AG04450 (cell line): ENCODE measurements at places on chromosomes 2 and 18.

GRCh38 chr2:28313220-28313784 is 79.4 kb upstream of the FOSL2 start:
- DNase-seq = no peak

- no peak for DNase-seq
These were observed 31.9 kb downstream of the C1QL2 start for GRCh38 chr2:119126650-119127049.

- no peak for DNase-seq
These were observed 8.4 kb downstream of the MYOM1 start for GRCh38 chr18:3211236-3211992.

DNA sequence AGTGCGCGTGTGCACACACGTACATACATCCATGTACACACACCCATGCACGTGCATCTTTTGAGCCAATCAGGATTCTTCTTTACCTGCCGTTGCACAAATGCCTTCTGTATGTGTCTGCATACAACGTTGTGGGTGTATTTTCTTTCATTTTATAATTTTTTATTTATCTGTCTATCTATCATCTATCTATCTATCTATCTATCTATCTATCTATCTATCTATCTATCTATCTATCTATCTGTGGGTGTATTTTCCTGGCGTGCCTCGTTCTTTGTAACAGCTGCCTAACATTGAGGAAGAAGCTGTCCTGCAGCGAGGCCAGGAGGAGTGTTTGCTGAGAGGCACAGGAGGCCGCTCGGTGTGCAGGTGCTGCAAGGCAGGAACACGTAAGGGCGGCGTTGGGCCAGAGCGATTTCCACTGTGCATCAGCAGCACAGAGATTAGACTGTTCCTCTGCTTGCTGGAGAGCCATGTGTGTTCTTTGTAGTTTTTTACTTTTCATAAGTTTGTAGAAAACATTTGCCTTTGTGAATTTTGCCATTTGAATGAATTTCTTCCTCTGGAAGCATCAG is 84.4 kb downstream of the DGKD start:
- no peak for DNase-seq

GRCh38 chr2:72778410-72778809 is 47.4 kb downstream of the EXOC6B start:
- DNase-seq = no peak

- no peak for DNase-seq
These were observed 105.6 kb upstream of the NOL4 start for GRCh38 chr18:34330308-34330707.

GRCh38 chr2:159070235-159070634 is 101.8 kb downstream of the TANC1 start:
- no peak for DNase-seq

- DNase-seq = peak; percentile 42
These were observed 80.5 kb upstream of the KIF5C start for GRCh38 chr2:148794558-148794957.

- peak; percentile 76 for DNase-seq
These were observed 144.0 kb downstream of the TNS1 start for GRCh38 chr2:217858519-217859491.

DNA sequence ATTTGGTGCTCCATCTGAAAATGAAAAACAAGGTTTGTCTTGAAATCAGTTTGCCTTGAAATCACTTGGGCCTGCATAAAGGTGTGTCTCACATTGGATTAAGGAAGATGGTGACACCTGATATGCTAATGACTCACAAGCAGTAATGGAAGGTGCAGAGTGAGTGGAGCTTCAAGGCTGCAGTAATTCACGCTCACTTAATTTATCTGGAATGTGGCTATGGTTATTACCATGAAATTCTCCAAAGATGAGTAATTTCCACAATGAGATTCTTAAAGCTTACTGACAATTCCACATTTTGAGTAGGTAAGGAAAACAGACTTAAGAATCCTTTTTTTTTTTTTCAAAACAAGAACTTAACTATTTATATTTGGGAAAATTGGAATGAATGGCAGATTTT is 156.8 kb downstream of the PAX3 start:
- no peak for DNase-seq

GRCh38 chr18:60981682-60982328 is 351.4 kb upstream of the CDH20 start:
- DNase-seq = no peak

DNA sequence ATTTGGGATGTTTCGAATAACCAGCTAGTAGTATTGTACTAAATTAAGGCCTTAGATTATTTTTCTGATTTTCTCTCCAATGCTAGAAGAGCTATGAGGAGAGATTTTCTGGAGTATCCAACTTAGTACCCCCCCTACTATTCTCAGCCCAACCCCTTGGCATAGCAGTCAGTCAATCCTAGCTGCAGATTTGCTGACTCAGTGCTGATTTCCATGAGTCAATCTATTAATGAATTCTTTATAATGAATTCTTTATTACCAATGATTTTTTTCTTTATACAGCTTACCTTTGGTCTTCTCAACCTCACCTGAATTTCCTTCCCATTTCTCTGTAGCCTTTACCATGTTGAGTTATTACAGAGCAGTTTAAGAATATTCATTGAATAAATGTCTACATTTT is 192.8 kb upstream of the ETAA1 start:
- no peak for DNase-seq

- DNase-seq = no peak
These were observed 47.0 kb downstream of the CXCR4 start for GRCh38 chr2:136070913-136071312.

DNA sequence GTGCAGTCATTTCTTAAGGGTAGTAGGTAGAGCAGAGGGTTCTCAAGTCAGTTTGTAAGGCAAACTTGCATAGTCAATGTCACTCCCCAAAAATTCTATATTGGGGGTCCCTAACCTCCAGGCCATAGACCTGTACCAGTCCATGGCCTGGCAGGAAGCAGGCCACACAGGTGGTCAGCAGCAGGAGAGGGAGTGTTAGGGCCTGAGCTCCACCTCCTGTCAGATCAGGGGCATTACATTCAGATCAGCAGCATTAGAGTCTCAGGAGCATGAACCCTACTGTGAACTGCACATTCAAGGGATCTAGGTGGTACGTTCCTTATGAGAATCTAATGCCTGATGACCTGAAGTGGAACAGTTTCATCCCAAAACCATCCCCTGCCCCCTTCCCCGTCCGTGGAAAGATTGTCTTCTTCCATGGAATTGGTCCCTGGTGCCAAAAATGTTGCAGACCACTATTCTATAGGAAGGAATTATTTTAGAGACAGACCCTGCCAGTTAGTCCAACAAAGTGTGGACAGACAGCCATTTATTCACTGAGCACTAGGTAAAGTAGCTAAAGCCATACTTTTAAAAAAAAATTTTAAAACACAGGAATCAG is 6.7 kb downstream of the COA5 start:
- DNase-seq = no peak

DNA sequence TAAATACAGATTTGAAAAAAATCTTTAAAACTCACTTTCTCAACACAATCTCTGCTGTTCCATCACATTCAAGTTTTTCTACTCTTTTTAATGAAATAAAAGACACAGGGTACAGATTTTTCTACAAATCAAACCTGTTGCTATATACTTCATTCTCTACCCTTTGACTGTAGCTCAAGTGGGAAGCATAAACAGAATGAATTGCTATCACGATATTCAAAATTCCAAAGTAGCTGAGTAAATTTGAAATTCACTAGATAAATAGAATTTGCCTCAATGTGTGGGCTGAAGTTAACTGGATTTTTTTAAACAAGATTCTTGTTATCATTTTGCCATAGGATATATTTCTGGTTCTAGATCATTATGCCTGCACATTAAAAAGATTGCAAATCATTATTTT is 185.9 kb downstream of the ZNF521 start:
- peak; percentile 8 for DNase-seq

DNA sequence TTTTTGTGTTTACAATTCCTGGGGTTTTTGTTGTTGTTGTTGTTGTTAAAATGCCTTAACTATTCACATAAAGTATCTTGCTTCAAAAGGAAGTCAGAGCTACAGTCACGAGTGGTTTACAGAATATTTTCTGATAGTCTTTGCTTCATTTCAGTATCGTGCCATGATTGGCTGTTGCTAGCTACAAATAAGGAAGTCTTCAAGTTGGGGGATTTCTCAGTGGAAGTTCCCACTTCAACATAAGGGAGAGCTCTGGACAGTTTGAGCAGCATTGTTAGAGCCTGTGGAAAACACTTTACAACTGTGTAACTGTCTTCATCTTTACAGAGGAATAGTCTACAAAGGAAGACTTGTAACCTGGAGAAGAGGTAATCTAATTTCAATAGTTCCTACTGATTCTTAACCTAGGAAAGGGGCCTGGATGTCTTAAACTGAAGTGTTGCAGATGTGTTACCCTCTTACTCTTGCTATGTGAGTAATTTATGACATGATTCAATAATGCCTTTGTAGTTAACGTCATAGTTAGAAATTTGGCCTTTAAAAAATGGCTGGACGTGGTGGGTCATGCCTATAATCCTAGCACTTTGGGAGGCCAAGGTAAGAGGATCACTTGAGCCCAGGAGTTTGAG is 23.4 kb upstream of the TANK start:
- DNase-seq = peak; percentile 13

DNA sequence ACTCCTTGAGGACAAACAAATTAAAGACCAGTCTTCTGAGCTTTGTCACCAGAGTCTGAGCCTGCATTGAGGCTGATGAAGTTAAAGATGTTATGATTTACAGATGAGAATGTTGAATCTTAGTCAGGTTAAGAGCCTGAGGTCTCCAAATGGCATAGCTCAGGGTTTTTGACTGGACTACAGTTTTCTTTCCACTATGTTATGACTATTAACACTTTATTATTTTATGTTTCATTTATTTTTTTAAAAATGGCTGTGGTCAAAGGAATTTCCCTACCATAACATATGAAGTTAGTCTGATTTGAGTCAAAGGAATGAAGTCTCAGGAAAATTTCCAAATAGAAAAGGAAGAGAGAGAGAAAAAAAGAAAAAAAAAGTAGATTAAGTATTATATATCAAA is 39.7 kb upstream of the CWC22 start:
- no peak for DNase-seq

GRCh38 chr18:4755848-4756247 is 300.7 kb upstream of the DLGAP1 start:
- DNase-seq = no peak

GRCh38 chr2:186533717-186534116 is 47.7 kb downstream of the ZC3H15 start:
- no peak for DNase-seq

- no peak for DNase-seq
These were observed 148.1 kb upstream of the SIX3 start for GRCh38 chr2:44793322-44793870.

DNA sequence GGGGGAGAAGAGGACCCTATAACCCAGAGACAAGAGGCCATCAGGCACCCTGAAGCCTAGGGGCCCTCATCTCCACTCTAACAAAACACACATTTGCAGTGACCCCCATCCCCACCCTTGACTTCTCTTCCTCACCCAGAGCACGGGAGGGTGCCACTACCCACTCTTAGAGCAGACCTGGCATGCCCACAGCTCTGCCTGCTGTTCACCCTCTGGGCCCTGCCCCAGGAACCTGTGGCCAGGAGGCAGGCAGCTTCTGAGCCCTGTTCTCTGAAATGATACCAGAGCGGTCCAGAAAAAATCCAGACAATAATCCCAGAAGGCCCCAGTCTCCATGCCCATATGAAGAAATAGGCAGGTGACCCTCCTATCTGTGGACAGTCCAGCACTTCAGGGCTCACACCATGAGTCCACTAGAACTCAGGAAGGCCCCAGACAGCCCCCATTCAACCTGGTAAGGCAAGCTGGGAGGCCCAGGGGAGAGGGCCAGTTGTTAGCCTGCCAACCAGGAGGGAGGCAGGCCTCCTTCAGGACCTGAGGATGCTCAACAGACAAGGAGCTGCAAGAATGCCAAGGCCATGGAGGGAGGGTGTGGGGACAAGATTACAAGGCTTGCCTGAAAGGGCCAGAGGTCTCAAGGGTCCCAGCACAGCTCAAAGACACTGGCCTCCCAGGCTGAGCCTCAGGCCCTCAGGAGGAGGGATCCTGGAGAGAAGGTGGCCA is 75.0 kb downstream of the TNS1 start:
- DNase-seq = no peak

DNA sequence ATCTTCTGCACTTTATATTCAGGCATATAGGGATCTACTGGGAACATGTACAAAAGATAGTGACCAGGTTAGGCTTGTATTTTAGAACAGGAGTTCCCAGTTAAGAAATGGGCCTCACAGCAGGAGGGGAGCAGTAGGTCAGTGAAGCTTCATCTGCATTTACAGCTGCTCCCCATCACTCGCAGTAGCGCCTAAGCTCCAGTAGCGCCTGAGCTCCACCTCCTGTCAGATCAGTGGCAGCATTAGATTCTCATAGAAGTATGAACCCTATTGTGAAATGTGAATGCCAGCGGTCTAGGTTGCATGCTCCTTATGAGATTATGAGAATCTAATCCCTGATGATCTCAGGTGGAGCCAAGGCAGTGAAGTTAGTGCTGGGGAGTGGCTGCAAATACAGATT is 224.4 kb upstream of the CYRIA start:
- no peak for DNase-seq

DNA sequence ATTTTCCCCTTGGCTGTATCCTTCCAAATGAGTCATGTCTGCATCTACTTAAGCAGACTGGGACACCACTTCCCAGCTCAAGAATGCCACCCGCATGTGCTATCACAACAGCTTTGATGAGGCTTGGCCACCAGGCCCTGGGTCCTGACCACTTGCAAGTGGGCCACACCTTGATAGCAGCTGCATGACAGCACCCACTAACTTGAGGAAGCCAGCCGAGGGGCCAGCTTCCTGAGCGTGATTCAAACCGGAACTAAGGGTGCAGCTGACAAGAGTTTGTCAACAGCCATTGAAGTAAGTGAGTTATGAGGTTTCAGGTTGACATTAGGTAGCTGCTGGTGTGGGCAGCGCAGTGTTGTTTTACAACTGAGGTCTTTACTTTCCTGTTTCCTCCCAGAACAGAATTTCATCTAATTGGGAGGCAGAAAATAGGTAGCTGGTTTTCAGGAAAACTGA is 54.4 kb downstream of the EPHA4 start:
- no peak for DNase-seq

DNA sequence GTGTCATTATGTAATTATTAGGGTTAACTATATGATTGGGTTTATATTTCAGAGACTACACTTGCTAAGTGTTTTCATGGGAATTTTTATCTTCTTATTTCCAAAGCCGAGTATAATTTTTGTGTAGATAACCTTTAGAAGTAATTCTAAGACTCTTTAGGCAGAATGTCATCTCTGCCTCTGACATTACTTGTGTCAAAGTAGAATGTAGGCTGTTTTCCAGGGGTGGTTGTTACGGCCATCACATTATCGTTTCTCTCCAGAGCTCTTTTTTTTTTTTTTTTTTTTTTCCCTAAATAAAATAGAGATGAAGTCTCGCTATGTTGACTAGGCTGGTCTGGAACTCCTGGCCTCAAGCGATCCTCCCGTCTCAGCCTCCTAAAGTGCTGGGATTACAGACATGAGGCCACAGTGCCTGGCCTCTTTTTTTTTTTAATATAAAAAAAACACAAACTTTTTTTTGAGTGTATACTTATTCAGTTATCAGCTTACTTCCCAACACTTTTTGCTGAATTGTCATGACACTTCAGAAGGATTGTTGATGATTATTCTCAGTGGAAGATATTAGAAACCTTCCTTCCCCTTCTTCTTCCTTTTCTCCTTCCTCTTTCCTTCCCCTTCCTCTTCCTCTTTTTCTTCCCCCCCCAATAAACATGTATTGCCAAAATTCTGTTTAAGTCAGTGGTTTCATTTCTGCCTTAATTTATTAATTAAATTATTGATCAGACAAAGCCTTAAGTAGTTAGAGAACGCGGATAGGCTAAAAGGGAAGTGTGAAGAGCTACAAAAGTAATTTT is 2.3 kb downstream of the PIKFYVE start:
- no peak for DNase-seq

GRCh38 chr2:117523267-117523666 is 291.2 kb upstream of the DDX18 start:
- no peak for DNase-seq

- DNase-seq = no peak
These were observed 338.9 kb downstream of the CCDC85A start for GRCh38 chr2:56522605-56523089.
